Suprapubic skin (tissue), 4 donors: ENCODE measurements at places on chromosomes 6 and 20.

GRCh38 chr6:165762876-165763275 is 99.8 kb upstream of the PDE10A start:
- DNase-seq, result no peak

DNA sequence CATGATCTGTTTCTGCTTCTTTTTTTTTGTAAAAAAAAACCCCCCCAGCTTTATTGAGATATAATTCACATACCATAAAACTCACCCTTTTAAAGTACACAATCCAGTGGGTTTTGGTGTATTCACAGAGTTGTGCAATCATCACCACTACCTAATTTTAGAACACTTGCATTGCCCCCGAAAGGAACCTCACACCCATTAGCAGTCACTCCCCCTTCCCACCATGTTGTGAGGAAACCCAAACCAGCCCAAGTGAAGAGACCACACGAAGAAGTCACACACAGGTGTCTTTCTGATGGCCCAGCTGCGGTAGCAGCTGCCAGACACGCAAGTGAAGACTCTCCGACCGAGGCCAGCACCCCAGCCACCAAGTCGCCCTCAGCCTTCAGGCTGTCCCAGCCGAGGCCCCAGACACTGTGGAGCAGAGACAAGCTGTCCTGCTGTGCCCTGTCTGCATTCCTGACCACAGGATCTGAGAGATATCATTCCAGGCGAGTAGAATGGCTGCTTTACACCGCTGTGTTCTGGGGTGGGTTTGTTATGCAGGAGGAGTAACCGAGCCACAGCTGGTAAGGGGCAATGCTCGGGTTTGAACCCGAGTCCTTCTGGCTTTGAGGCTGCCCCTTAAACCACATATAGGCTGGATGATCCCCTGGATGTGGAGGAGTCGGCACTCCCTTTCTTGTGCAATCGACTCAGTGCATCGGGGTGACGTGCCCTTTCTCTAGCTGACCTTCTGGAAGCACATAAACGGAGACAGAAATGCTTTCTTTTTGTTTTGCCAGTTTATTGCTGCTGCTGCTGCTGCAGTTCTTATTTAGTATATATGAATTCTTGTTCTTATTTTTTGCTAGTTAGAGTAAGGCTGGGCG is 59.1 kb upstream of the PTPN1 start:
- DNase-seq, result no peak

DNA sequence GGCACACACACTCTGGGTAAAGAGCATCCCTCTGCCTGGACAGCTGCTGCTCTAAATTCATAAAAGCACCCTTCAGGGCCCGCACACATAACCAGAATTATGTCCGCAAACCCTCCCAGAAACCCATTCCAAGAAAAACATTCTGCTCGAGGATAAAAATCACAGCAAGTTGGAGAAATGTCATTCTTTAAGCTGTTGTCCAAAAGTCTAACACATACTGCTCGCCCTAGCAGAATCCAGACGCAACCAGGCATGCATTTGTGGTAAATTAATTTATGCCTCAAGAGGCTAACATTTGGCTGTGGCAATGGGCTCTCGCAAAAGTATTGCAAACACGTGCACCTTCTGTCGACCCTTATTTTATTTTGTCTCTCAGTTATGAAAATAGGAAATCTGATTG is 116.1 kb upstream of the INSM1 start:
- no peak for DNase-seq

- peak; percentile 26 for DNase-seq
These were observed 169.5 kb upstream of the SNX9 start for GRCh38 chr6:157653521-157653920.

DNA sequence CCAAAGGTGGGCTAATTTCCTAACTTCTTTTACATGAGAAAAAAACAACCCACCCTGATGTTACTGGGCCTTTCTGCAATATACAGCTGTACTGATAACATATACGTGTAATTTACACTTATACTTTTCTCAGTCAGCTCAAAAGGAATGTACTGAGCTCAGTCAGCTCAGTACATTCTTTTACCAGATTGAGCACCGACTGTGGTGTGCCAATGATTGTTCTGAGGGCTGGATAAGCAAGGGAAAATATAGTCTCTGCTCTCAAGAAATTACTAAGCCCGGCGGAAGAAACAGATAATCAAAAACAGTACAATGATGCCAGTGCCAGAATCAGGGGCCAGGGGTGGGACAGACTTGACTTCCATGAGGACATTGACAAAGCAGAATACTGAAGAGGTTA is 10.0 kb upstream of the BLOC1S5 start:
- DNase-seq, result no peak

GRCh38 chr6:37966801-37967200 is 147.3 kb downstream of the ZFAND3 start:
- DNase-seq, result no peak

DNA sequence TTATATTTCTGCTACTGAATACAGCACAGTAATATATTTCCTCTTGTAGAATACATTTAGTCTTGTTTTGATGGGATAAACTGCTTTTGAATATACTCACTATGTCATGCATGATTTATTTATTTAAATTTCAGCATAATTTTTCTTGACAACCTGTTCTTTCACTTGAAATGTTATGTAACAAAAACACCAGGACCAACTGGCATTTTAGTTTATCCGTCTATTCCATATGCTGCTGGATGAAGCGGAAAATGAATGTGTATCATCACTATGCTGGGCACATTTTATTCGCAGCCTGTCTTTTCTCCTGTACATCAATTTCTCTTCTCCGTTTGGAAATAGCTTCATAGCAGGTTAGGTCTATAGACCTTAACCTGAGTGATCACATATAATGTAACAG is 206.8 kb upstream of the PLCB4 start:
- no peak for DNase-seq

GRCh38 chr6:149332602-149333265 is 15.2 kb downstream of the TAB2 start:
- no peak for DNase-seq

DNA sequence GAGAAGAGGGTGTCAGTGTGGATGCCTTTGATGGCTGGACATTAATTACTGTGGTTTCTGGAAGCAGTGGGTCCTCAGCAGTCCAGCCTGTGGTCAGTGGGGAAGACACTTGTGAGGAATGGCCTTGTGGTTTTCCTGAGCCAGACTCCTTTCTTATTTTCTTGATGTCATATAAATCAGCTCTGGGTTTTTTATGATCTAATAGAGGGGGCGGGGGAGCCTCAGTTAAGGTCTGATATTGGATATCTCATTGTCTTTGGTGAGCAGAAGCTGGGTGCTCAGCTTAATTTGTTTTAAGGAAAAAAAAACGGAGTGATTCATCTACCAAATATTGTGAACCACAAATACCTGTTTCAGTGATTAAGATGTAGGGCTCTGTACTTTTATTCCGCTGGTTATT is 62.1 kb downstream of the OTOR start:
- no peak for DNase-seq

GRCh38 chr6:68572975-68573374 is 62.1 kb upstream of the ADGRB3 start:
- DNase-seq, result no peak

- no peak for DNase-seq
These were observed 26.9 kb downstream of the CDH26 start for GRCh38 chr20:59985164-59985563.

GRCh38 chr6:14763139-14763538 is 482.7 kb upstream of the JARID2 start:
- no peak for DNase-seq

GRCh38 chr6:36853325-36853724 is 14.1 kb upstream of the CPNE5 start:
- peak; percentile 60 for DNase-seq

GRCh38 chr20:61875221-61875885 is 190.3 kb downstream of the TAF4 start:
- no peak for DNase-seq

- DNase-seq, result no peak
These were observed 164.9 kb upstream of the RREB1 start for GRCh38 chr6:6942831-6943230.

DNA sequence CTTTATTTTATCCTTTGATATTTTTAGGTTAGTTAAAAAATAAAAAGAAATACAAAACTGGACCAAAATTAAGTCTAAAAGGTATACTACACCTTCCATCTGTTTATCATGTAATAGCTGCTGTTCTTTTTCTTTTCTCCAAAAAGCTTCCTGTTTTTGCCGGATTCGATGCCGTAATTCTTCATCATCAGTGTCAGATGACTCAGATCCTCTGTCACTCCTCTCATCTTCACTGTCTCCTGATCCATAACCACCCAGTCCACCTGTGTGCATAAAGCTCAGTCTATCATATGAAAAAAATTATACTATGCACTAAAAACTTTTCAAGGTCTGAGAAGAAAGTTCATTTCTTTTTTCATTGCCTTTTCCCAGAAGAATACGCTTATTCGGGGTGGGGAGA is 8.5 kb upstream of the COQ3 start:
- DNase-seq, result no peak

GRCh38 chr6:1382883-1383728 is 6.3 kb upstream of the FOXF2 start:
- DNase-seq, result no peak

DNA sequence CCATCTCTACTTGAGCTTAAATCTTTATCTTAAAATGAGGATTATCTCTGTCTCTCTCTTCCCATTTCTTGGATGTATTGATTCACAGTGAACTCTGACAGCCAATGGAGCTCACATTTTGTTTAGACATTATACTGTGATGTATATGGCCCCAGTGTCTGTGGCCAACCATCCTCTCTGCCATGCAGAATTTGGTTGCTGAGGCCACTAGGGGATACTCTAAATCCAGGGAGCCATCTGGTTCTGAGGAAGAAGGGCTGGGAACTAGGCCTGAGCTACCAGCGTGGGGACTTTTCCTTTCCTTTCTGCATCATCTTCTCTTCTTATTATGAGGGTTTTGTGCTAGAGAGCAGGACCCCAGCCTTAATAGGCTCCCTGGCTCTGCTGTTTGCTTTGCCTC is 59.1 kb upstream of the RIPOR2 start:
- no peak for DNase-seq

- no peak for DNase-seq
These were observed 90.6 kb upstream of the ADGRF1 start for GRCh38 chr6:47132724-47133123.

DNA sequence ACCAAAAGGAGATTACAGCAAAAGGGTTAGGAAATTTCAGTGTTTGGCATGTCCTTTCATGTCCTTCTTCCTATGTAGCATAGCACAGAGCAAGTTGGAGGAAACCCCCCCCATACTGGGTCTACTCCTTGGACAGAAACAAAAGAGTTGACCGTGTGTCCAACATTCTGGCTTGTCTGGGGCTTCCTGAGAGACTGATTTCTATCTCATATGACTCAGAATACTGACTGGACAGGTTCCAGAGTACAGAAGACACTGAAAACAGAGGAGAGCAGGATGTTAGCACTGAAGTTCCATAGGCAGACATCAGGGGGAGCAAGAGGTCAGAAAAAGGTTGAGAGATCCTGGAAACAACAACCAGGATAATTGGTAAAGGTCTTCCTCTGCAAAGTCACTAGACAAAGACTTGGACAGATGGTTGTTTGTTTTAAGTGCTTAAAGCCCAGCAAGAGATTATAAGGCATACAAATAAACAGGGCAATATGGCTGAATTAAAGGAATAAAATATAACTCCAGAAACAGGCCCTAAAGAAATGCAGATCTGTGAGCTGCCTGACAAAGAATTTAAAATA is 48.4 kb downstream of the USP49 start:
- DNase-seq, result no peak

DNA sequence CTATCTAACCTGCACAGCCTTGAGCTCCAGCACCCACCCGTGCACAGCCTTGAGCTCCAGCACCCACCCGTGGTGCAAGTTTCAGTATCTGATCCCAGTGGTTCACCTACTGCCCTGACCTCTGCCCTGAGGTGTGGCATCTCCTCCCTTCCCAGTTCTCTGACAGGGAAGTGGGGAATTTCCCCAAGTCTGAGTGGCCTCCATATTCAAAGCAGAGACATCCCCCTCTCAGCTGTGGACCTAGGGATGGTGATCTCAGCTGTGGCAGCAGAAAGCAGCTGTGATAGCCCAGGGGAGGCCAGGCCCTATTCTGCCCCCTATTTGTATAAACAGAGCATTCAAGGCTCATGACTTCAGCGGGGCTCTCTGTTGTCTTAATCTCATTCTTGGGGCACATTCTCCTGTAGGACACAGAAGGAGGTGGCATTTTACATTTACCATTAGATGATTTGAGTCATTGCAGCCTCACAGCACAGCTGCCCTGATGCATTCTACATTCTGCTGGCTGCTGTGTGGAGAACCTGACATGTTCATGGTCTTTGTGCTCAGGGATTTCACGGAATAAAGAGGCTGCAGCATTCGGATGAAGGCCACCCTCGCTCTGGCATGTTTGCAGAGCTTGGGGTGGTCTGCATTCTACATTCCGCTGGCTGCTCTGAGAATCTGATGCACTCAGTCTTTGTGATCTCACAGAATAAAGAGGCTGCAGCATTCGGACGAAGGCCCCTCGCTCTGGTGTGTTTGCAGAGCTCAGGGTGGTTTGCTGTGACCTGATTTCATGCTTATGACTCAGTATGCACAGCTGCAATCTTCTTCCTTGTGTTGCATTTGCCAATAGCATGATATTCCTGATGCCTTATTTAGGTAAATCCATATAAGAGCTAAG is 16.9 kb downstream of the GPR31 start:
- no peak for DNase-seq

DNA sequence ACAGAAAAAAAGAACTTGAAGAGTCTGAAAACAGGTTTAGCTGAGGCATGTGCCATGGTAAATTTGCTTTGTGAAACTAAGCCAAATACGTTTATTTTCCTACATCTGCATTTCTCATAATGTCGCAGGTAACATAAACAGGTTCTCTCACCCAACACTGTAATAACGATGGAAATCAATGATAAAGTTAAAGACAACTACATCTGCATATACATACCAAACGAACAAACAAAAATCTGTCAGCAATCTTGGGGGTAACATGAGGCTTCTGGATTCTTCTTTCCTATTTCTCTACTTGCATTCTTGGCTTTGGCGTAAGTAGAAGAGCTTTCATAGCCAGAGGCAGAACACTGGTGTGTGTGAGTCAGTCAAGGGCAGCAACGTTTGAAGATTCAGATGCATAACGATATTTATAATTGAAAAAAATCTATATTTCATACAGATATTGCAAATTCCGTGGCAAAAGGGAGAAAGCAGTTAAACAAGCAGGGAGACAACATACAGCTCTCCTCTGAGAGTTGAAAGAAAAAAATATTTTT is 195.1 kb downstream of the EDN1 start:
- no peak for DNase-seq
